Osteocyte (in vitro differentiated cells): ENCODE measurements at places on chromosomes 16 and 17. TPM values are rescaled to one million over a fixed set of nuclear protein-coding genes. Genes with fewer than 3 reads are reported as not detected.

C17orf78 gene
- total RNA-seq: not detected in 2 replicates

KAT7 gene
- 50.5 and 58.0 TPM in 2 replicates for total RNA-seq

ZNRF1 gene
- total RNA-seq: 30.9 and 32.1 TPM in 2 replicates

ANKRD40CL gene
- total RNA-seq: not detected in 2 replicates

CENPT gene
- total RNA-seq: 46.3 and 51.2 TPM in 2 replicates

CHST4 gene
- not detected in 2 replicates for total RNA-seq

C17orf50 gene
- total RNA-seq: not detected in 2 replicates

SLC7A5 gene
- total RNA-seq: 127 and 133 TPM in 2 replicates

GRAPL gene
- total RNA-seq: not detected in 2 replicates

CDT1 gene
- 5.6 and 6.6 TPM in 2 replicates for total RNA-seq

FAM20A gene
- total RNA-seq: not detected in 2 replicates

GGA3 gene
- 34.3 and 34.6 TPM in 2 replicates for total RNA-seq

CACNG1 gene
- total RNA-seq: not detected in 2 replicates

SOST gene
- total RNA-seq: not detected in 2 replicates

ARL6IP1 gene
- 95.4 and 97.9 TPM in 2 replicates for total RNA-seq

GPR139 gene
- total RNA-seq: not detected in 2 replicates
